Stimulated activated CD4-positive, alpha-beta T cell treated with anti-CD3 and anti-CD28 coated beads, Interleukin-15, amount 100 ng/mL, for 48 hours (primary cell): ENCODE measurements at places on chromosomes 6 and 20.

DNA sequence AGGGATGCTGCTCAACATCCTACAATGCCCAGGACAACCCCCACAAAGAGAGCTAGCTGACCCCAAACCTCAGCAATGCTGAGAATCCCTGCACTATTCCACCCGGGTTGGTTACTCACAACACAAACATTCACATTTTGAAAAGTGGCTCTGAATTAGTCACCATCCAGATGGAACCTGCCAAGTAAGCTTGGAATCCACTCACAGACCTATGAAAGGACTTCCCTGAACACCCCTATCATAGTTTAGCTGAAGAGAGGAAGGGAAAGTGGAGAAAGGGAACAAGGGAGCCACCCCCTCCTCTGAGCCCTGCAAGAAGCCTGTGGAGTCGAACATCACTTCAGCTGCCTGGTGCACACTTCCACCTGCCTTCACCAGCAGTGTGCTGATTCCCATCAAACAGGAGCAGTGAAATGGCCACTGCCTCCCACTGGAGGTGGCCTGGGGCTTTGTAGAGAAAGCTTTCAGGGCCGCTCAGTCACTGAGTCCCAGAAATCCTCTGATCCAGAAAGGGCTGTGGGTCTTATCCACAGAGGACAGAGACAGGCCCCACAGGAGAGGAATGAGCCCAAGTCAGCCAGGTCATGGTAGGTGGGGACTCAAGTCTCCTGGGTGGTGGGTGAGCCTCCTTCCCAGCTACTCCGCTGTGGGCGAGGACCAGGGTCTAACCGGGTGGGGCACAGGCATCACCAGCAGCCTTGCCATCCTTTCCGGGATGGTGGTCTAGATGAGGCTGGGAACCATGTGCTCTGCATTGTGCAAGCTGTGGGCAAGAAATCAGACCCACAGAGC is 203.7 kb downstream of the SYNDIG1 start:
- DNase-seq, result no peak

DNA sequence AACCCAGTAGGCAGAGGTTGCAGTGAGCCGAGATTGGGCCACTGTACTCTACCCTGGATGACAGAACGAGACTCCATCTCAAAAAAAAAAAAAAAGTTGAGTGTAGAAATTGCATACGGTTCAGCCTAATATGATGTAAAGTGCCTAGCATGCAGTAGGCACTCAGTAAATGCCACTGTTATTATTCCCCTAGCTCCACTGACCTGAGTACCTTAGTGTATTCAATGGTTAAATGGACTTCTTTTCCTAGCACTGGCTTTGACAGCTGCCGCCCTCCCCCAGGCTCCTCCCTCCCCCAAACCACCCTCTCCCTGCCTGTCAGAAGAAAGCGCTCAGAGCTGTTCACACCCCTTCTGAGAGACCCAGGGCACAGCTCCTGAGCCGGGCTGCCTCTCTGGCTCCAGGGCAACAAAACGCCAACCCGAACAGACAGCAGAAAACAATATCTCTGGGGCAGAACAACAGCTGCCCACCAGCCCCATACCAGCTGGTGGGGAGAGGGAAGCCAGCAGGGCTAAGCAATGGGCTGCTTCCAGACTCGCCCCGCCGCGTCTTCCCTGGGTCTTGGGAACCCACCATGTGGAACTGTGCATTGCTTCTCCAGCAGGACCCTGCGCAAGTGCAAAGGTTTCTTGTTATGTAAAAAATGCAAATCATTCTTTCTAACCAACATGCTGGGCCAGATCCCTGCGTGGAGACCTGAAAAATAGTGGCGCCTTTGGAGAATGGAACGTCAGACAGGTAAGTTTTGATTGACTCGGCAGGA is 4.5 kb downstream of the CPNE5 start:
- DNase-seq, result no peak

GRCh38 chr6:27286141-27286540 is 25.9 kb downstream of the POM121L2 start:
- DNase-seq, result no peak

DNA sequence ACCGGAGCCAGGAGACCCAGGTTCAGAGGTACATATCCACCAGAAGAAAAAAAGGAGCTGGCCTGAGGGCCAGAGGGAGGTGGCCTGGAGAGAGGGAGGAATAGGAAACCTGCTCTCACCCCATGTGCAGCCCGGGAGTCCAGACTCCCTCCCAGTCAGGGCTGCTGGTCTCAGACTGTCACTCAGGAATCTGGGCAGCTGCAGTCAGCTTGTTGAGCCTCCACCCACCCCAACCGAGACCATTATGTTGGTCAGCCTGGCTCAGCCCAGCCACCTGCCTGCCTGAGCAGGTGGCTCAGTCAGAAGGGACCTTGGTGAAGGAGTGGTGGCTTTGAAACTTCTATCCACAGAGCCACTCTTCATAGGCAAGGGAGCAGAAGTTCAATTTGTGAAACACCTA is 53.3 kb upstream of the EPB41L1 start:
- no peak for DNase-seq

DNA sequence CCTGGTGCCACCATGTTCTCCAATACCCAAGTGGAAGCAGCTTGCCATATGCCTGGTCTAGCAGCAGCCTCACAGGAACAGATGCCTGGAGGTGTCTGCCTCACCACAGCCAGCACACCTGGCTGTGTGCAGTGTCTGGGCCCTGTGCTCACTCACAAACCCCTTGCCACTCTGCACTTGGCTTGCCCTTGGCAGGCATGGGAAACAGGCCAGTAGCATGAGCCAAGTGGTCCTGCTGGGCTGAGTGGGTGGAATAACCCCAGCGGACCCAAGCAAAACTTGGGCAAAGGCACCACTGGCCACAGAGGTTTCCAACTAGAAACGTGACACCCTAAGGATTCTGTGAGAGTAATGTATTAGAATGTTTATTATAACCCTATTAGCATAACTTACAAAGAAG is 600.5 kb upstream of the GJE1 start:
- no peak for DNase-seq

DNA sequence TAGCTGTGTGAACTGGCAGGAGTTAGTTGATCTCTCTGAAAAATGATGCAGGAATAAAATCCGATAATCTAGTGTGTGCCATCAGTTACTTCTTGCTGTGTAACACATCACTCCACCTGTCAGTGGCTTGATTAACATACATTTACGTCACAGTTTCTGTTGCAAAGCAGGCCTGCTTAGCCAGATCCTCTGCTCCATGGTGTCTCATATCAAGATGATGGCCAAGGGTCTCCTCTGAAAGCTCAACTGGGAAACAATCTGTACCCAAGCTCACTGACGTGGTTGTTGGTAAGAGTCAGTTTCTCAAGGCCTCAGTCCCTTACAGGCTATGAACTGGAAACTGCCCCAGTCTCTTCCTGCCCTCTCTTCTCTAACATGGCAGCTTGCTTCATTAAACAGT is 51.8 kb downstream of the FOXA2 start:
- DNase-seq, result no peak

GRCh38 chr20:36465109-36466080 is 75.9 kb upstream of the MYL9 start:
- peak; percentile 50 for DNase-seq
